Activated T-helper 17 cell treated with anti-CD3 and anti-CD28 coated beads, Interleukin-2, amount 50 U/mL, for 72 hours (primary cell): ENCODE measurements at places on chromosomes 3 and 15.
A peak's percentile ranks its signal among the peaks of the same experiment; 100 is the strongest.

GRCh38 chr3:108103040-108103751 is 12.4 kb upstream of the CD47 start:
- peaks cover 30% of the 10 kb centered on the region for H3K4me1 ChIP-seq
- H3K36me3 ChIP-seq, result no peaks in the 10 kb centered on the region
- H3K27ac ChIP-seq, result no peak overlapping the region
- no peak overlapping the region for H3K4me3 ChIP-seq

DNA sequence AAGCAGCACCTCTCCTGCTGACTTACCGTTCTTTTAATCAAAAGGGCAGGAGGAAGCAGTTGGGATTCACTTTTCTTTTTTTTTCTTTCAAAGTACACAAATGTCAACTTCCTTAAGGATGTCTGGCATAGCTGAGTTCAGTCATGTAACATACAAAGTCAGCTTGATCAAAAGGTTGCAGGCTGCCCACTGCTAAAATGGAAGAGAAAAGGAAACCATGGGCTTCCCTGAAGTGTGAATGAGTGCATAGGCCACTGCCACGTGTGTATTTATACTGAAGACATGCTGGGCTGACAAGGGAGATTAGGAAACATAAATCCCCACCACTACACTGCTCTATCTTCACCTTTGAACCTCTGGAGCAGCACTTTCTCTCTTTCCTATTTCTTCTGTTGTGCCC is 312.5 kb downstream of the TIGIT start:
- no peaks in the 10 kb centered on the region for H3K36me3 ChIP-seq
- ATAC-seq, result no peak
- H3K4me1 ChIP-seq, result no peaks in the 10 kb centered on the region
- H3K4me3 ChIP-seq, result no peak overlapping the region

GRCh38 chr3:158269942-158270341 is 160.1 kb downstream of the RSRC1 start:
- no peaks in the 10 kb centered on the region for H3K27me3 ChIP-seq
- H3K27ac ChIP-seq, result no peak overlapping the region
- H3K4me1 ChIP-seq, result no peaks in the 10 kb centered on the region
- H3K4me3 ChIP-seq, result no peak overlapping the region

DNA sequence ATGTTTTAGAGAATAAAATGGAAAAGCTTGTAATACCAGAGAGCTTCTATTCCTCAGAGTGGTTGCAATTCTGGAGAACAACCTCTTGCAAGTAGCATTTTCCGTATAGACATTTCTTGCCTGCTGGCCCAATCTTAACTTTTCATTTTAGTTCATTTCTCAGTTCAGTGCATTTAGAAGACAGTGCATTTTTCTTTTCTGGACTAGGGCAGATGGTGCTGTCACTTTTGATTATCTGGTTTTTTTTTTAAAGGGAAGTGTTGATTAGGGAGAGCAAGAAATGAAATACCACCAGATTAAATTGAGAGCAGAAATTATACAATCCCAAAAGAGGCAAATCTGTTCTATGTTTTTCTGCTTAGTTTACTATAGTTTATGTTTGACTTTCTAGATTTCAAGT is 172.7 kb downstream of the GHSR start:
- H3K36me3 ChIP-seq, result peaks cover 16% of the 10 kb centered on the region
- no peaks in the 10 kb centered on the region for H3K4me1 ChIP-seq
- no peaks in the 10 kb centered on the region for H3K27me3 ChIP-seq
- no peak overlapping the region for H3K27ac ChIP-seq
- H3K4me3 ChIP-seq, result no peak overlapping the region

GRCh38 chr15:66102563-66103292 is 150.8 kb downstream of the MEGF11 start:
- peaks cover 4% of the 10 kb centered on the region for H3K4me1 ChIP-seq
- no peak for ATAC-seq
- no peak overlapping the region for H3K27ac ChIP-seq
- H3K27me3 ChIP-seq, result peaks cover 19% of the 10 kb centered on the region

GRCh38 chr3:126569390-126569975 is 10.8 kb upstream of the C3orf22 start:
- ATAC-seq, result no peak
- peaks cover 33% of the 10 kb centered on the region for H3K27me3 ChIP-seq
- H3K36me3 ChIP-seq, result no peaks in the 10 kb centered on the region
- no peak overlapping the region for H3K4me3 ChIP-seq
- H3K27ac ChIP-seq, result no peak overlapping the region
- no peaks in the 10 kb centered on the region for H3K4me1 ChIP-seq

DNA sequence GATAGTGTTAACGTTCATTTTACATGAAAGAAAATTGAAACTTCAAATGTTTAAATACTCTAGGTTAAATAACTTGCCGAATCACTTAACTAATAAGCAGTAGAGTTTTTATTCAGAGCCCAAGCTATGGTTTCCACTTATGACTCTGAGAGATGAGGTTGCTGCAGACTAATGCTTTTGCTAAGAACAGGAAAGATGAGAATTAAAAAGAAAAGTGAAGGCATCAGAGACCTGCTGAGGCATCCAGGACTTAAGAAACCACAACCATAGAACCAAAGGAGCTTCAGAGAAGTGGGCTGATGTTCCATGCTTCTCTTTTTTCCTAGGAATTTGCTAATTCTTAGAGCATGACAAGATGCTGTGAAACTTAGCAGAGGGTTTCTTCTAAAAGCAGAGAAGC is 9.5 kb downstream of the HMG20A start:
- H3K27ac ChIP-seq, result peak overlapping the region; percentile 50
- peaks cover 2% of the 10 kb centered on the region for H3K36me3 ChIP-seq
- peak; percentile 97 for ATAC-seq
- H3K4me3 ChIP-seq, result peak overlapping the region; percentile 27
- no peaks in the 10 kb centered on the region for H3K27me3 ChIP-seq

- peaks cover 33% of the 10 kb centered on the region for H3K36me3 ChIP-seq
- no peak for ATAC-seq
- peaks cover 17% of the 10 kb centered on the region for H3K4me1 ChIP-seq
- peak overlapping the region; percentile 23 for H3K4me3 ChIP-seq
Observed at GRCh38 chr15:75043509-75044257, 20.3 kb downstream of the PPCDC start.

DNA sequence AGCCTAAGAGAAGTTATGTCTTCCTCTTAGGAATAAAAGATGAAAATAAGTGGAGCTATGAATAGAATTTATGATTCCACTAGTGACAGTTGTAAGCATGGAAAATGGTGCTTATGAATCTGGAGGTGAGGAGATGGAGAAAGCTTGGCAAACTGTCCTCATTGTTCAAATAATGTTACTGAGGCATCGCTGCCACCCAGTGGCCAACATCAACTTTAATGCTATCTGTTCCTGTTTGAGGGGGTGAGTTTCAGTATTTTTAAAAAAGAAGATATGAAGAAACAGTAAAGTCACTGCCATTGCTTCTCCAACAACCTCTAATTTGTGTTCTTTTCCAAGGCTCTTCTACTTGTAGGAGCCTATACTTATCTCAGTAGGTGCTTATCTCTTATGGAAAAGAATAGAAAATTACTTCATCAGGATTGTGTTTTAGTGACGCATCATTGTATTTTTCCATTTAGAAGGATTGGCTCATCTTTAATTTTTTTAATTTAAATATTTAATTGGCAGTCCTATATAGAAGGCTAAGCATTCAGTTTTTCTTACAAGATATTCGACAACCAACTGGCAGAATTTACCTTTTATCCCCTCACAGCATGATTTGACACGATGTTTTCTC is 260.4 kb upstream of the P2RY1 start:
- ATAC-seq, result no peak
- H3K27me3 ChIP-seq, result peaks cover 22% of the 10 kb centered on the region
- H3K4me1 ChIP-seq, result no peaks in the 10 kb centered on the region
- H3K4me3 ChIP-seq, result no peak overlapping the region
- H3K36me3 ChIP-seq, result no peaks in the 10 kb centered on the region

DNA sequence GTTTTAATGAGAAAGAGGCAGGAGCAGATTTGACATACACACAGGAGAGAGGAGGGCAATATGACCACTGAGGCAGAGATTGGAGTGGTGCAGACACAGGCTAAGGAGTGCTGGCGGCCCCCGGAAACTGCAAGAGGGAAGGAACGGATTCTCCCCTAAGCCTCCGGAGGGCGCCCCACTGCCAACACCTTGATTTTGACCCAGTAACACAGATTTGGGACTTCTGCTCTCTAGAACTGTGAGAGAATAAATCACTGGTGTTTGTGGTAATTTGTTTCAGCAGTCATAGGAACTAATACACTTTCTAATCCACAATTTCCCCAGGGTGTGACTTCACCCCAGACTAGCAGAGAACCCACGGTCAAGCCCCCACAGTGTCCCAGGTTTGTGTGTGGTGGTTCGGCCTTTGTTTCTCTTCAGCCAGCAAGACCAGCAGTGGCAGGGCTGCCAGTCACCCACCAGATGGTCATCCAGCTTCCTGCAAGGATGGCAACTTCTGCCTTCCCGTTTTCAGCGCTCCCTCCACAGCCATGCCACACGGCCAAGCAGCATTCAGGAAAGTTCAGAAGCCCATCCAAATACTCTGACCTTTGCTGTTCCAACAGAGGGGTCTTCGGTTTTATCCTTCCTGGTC is 23.6 kb upstream of the TSPAN3 start:
- ATAC-seq, result no peak
- H3K27me3 ChIP-seq, result no peaks in the 10 kb centered on the region
- H3K4me1 ChIP-seq, result no peaks in the 10 kb centered on the region
- no peak overlapping the region for H3K4me3 ChIP-seq
- no peaks in the 10 kb centered on the region for H3K36me3 ChIP-seq

DNA sequence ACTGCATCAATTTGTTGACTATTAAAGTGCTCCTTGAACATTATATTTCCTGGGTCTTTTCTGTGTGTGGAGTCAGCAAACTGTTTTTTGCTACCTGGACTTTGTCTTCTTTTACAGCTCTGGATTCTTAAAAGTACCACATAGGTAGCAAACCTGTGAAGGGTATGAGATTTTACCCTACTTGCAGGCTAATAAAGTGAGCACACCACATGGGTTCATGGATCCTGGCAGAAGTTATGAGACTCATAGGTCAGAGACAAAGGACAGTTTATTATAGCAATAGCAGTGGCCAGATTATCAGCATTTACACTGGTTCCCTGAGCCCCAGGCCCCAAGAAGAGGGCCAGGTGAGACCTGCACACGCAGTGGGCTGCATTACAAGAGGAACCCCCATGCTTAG is 8.0 kb upstream of the SACM1L start:
- H3K4me1 ChIP-seq, result peaks cover 16% of the 10 kb centered on the region
- no peak for ATAC-seq
- H3K27me3 ChIP-seq, result no peaks in the 10 kb centered on the region
- peaks cover 29% of the 10 kb centered on the region for H3K36me3 ChIP-seq

DNA sequence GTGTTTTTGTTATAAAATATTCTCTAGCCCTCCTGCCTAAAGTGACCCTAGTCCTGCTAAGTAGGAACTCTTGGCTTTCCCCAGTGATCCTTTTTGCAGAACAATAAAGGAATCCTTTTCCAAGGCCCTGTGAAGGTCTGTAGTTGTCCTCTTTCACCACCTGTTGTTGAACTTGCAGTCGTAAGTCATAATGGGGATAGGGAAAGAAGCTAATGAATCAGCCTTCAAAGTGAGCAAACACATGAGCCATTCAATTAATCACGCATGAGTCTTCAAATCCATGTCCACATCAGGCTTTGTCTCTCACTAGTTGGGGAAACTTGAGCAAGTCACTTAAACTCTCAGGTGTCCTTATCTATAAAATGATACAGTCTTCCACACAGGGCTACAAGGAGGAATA is 27.6 kb downstream of the ZNF860 start:
- no peaks in the 10 kb centered on the region for H3K4me1 ChIP-seq
- no peak for ATAC-seq
- no peaks in the 10 kb centered on the region for H3K36me3 ChIP-seq

DNA sequence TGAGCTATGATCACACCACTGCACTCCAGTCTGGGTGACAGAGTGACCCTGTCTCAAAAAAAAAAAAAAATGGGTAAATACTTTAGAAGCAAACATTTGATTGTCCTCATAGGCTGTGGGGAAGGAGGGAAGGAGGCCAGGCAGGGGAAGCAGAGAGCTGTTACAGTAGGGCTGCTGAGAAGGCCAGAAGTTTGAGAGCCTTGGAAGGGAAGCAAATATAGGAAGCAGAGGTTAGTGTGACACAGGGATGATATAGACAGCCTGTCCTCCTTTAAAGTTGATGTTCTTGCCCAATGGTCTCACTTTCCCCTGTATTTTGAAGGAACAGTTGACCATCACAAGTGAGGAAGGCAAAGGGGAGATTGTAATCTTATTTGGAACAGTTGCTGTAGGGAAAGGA is 5.3 kb upstream of the ALPK3 start:
- peaks cover 6% of the 10 kb centered on the region for H3K36me3 ChIP-seq
- H3K27me3 ChIP-seq, result peaks cover 10% of the 10 kb centered on the region
- no peak overlapping the region for H3K27ac ChIP-seq

GRCh38 chr15:74786551-74787165 is 4.8 kb downstream of the CSK start:
- peak overlapping the region; percentile 84 for H3K4me3 ChIP-seq
- H3K36me3 ChIP-seq, result peaks cover 90% of the 10 kb centered on the region
- peak overlapping the region; percentile 89 for H3K27ac ChIP-seq
- no peak for ATAC-seq
- no peaks in the 10 kb centered on the region for H3K27me3 ChIP-seq

DNA sequence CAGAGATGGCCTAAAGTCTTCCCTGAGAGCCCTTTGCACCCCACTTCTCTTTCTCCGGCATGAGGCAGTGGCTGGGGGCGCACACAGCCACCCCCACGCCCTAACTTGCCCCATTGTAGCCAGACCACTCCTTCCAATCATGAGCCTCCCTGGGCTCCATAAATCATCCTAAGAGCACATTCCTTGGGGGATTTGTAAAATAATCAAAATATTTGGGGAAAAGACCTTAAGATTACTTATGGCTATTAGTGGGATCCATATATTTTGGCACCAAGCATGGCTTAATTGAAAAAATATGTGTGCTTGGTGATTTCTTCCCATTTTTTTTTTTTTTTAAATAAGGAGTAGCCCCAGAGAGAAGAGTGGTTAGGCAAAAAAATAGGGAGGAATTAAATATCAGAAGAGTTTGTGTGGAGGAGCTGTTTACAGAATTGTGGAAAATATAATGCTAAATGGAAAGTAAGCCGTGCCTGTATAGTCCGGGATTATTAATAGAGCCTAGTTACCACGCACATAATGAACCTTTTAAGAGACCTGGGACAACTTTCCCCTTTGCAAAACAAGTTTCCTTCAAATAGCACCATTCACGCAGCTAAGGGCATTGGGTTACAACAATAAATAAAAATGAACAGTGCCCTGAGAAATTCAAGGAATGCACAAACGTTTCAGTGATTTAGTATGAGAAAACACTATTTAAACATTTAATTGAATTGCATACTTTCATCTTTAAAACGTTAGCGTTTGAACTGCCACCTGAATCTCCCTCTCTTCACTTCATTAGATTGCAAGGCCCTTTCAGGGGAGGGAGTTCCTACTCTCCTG is 46.1 kb downstream of the SMAD6 start:
- H3K27ac ChIP-seq, result no peak overlapping the region
- ATAC-seq, result no peak
- H3K36me3 ChIP-seq, result no peaks in the 10 kb centered on the region
- no peaks in the 10 kb centered on the region for H3K4me1 ChIP-seq
- H3K27me3 ChIP-seq, result peaks cover 4% of the 10 kb centered on the region

DNA sequence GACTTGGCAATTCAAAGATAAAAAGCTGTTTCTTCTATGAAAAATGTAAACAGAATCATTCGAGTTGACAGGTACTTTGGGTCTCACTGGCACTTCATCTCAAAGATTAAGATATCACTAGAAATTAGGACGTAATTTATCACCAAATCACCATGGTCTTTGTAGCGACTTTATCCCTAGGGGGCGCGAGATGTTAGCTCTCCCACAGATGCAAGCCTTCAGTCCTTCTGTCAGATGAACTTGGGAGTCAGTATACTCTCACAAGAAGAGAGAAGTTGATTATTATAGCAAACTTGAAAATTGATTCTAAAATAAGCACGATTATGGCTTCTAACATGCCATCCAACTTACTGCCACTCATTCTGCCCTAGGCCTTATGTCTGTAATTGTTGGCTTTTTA is 150.3 kb downstream of the ALCAM start:
- H3K4me3 ChIP-seq, result no peak overlapping the region
- no peak for ATAC-seq
- no peaks in the 10 kb centered on the region for H3K36me3 ChIP-seq
- H3K4me1 ChIP-seq, result no peaks in the 10 kb centered on the region
- H3K27ac ChIP-seq, result no peak overlapping the region
